Daoy (cell line): ENCODE measurements at places on chromosomes 2 and 18. TPM values are rescaled to one million over a fixed set of nuclear protein-coding genes. Genes with fewer than 3 reads are reported as not detected.

ADD2 gene
- total RNA-seq, result 15.6 and 23.3 TPM in 2 replicates

CXXC1 gene
- 35.6 and 36.1 TPM in 2 replicates for total RNA-seq

HOXD13 gene
- total RNA-seq, result 20.7 and 21.5 TPM in 2 replicates

LOXL3 gene
- 54.5 and 62.0 TPM in 2 replicates for total RNA-seq

- DNase-seq, result no peak
Observed at GRCh38 chr2:197858607-197859140, 54.3 kb downstream of the PLCL1 start.

DNA sequence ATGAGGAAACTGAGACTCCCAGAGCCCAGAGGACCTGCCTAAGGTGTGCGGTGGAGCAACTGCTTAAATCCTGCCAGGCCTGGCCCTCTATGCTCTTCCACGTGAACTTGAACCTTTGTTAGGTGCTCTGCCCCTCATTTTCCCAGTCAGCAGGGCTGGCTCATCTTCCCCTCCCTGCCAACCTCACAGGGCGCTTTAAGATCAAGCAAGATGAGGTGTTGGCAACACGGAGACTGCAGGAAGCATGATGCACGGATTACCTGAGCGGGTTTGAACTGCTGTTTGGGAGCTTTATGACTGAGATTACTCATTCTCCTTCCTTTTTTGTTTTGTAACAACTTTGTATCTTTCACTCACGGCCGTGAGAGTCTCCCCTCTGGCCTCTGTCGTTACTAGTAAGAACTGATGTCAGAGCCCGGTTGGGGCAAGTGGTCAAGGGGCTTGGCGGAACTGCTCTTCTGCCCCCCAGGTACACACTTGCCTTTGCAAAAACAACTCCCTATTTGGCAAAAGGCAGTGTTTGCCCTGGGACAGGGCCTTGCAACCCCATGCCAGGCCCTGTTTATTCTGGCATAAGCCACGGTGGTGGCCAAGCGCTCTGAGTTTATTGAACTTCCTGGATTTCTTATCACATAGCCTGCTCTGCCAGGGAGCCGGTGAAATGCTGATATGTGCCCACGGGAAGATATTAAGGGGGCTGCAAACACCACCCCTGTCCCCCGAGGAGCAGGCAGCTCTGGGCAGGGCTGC lies 127.8 kb downstream of the INHBB start:
- DNase-seq, result no peak

- DNase-seq, result no peak
Observed at GRCh38 chr18:59101830-59102414, 37.8 kb upstream of the SEC11C start.

DNA sequence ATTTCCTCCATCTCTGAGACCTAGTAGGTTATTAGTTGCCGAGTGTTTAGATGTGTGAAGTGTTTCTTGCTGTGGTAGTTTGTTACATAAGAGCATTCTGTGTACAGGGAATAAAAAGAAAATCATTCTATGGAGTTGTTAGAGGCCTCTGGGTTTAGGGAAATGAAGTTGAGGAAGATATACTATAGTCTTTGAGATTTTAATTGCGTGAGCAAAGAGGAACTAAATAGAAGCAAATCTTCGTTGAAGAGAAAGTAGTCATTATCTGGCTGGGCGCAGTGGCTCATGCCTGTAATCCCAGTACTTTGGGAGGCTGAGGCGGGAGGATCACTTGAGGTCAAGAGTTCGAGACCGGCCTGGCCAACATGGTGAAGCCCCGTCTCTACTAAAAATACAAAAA lies 19.0 kb downstream of the USP39 start:
- DNase-seq, result no peak

- peak; percentile 16 for DNase-seq
Observed at GRCh38 chr18:34990597-34990996, 50.6 kb upstream of the MAPRE2 start.

DNA sequence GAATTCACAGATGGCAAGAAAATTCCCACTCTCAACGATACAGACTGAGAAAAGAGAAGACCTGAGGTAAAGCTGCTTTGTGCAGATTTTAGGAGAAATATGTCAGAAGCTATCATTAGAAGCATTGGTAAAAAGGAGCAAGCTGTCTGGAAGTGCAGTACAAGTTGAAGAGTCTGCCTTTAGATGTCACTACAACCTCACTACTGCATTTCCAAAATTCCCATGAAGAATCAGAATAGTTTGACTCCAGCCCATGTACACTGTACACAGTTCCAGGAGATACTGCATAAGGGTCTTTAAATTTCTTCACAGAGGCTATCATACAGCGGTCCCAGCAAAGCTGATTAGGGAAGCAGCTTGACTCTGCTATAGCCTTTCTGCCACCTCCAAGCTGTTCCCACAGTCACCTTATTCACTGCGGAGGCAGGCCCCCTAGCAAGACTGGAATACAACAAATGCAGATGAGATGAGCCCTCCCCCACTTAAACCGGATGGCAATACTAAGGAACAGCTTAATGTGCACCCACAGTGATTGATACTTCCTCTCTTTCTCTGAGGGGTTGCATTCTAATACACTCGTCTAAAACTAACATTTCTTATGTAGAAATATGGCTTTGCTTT lies 527.4 kb downstream of the TMEM182 start:
- peak; percentile 12 for DNase-seq

GRCh38 chr2:218432676-218433365 lies 13.9 kb downstream of the VIL1 start:
- no peak for DNase-seq
